ENCODE measurements at places on chromosomes 2 and 18.

DNA sequence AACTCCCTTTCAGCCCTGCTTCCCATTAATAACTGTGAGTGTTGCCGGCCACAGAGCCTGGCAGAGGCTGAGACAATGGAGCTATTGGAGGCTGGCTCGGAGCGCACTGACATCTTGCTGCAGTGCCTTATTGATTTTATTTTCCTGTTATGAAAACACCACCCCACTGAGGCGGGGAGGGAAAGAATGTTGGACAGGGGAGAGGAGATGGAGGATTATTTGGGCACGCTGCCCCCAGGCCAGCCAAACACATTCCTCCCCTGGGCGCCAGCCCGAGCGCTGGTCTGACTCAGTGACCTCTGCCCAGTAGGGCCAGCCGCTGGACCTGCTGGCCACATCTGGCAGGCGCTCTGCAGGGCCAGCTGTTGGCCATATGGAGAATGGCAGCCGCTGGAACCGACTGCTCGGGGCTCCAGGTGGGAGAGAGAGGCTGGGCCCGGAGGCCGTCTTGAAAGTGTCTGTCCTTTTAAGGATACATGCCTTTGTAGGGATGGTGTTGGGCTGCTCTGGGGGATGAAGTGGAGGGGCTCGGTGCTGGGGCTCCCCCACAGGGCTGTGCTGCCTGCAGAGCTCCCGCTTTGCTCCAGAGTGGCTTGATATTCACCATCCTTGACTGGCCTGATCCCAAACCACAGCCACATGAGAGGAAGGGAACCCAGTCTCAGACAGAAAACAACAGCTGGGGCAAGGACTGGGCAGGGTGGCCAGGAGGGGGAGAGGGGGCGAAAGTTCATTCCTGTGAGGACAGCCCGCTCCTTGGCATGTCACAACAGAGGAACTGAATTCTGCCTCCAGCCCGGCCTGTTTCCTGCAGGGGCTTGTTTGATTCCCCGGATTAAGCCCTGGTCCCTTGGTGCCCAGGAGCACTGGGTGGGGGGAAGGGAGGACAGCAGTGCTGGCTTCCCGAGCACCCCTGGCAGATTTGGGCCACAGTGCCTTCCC is 179.0 kb downstream of the KLHL29 start:
- DNase-seq: no peak

DNA sequence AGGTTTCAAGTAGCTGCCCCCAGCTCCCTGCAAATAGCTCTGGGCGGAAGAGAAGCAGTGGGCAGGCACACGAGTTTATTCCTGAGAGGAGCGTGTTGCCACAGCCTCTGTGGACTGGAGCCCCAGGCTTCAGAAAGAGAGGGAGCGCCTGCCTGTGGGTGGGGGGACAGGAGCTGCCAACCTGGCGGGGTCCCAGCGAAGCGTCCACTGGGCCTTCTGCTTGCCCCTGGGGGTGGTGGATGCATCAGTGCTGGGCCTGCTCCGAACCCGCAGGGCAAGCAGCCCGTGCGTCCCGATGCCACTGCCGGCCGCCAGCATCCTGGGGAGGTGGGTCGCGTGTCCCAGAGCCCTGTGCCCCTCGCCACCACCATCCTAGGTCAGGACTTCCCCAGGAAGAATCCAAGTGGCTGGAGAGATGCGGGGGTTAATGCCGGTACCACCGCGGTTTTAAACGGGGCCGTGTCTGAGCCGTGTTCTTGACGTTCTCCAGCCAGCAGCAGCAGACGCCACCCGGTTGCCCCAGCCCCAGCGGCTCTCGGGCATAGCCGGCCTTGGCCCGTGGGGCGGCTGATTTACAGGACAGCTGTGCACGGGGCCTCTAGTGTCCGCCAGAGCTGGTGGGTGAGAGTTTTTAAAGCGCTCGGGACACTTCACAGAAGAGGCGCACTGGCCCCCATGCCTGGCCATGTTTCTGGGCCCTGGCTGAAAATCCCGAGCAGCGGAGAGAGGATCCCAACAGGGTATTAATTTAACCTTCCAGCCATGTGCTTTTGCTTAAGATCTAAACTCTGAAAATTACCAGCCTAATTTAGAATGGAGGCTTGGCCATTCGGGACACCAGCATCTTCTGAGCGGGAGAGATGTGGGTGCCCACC is 84.7 kb downstream of the NFATC1 start:
- DNase-seq: no peak

- no peak for DNase-seq
Observed at GRCh38 chr2:38076152-38076709, 280 bp upstream of the CYP1B1 start.

GRCh38 chr2:71830497-71831192 is 317.0 kb downstream of the CYP26B1 start:
- DNase-seq: no peak

DNA sequence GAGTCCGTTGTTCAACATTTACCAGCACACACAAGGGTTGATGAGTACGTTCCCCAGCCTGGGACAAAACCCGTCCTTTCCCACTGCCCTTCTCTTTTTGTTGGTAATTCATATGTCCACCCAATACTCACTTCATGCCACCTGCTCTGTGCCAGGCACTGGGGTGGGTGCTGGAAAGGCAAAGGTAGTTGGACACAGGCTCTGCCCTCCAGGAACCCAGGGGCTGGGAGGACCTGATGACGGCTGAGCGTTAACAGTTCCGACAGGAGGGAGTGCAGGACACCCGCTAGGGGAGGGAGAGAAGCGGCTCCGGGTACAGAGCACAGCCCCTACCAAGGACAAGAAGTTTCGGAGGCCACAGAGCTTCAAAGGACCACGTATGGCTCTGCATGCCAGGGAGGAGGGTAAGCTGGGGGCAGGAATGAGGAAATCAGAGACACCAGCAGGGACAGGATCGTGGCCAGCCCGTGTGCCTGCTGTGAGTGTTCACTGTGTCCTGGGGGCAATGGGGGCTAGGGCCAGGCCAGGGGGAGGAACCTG is 134.1 kb upstream of the GPC1 start:
- no peak for DNase-seq

GRCh38 chr18:3498698-3499471 is 48.9 kb downstream of the TGIF1 start:
- DNase-seq: no peak

- DNase-seq: no peak
Observed at GRCh38 chr2:217960351-217960750, 42.4 kb downstream of the TNS1 start.

DNA sequence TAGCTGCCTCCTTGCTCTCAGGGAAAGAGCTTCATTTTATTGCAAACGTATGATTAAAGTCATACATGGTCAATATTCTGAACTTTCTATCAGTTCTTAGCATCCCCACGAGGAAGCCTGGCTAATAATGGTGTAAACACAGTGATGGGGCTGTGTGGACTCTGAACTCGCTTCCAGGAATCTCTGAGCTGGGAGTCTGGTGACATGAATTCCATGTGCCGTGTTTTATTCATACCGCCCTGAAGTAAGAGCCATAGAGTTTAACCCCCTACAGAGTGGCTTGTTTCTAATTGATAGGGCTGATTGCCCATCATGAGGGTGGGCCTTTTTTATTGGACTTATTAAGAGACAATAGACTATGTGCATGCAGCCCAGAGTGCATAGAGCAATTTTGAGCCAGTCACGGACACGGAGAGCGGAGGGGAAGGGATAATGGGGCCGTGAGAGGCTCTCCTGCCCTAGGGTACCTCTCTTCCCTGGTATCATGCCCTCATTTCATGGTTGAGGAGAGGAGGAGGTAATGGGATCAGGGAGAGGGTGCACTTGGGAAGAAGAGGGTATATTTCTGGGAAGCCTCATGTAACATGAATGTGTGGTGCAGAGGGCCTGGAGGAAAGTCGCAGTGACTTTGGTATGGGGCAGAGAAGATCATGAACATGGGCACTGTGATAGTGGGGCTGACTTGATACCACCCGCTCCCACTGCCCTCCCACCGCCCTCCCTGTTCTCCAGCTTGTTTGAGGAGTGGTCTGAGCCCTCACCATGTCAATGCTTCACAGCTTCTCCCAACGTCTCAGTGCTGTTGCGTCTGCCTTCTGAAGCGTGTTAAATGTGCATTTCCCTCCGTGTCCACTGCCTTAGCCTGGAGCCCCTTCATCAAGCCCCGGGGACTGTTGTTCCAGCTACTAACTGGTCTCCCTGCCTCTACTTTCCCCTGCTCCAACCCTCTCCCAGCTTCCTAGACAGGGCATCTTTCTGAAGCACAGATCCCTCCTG is 73.2 kb downstream of the IL1R2 start:
- no peak for DNase-seq

DNA sequence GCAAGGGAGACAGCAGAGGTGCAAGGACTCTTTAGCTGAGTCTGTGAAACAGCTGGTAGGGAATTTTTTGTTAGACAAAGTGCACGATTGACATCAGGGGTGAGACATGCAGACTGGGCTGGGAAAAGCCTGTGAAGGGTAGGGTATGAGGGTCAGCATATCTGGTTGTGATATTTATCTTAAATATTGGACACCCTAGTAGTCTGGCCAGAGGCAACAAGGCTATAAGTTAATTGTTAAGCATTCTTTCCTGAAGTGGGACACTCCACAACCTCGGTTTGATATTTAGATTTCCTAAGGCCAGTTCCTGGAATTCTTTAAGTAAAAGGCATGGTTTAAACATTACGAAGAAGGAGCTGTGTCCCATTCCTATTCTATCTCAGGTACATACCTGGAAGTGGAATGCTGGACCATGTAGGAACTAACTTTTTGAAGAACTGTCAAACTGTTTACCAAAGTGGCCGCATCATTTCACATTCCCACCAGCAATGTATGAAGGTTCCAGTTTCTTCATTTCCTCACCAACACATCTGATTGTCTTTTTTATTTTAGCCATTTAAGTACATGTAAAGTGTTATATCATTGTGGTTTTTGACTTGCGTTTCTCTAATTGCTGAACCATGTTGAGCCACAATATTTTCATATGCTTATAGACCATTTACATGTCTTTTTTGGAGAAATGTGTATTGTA is 22.5 kb downstream of the EHBP1 start:
- DNase-seq: no peak

DNA sequence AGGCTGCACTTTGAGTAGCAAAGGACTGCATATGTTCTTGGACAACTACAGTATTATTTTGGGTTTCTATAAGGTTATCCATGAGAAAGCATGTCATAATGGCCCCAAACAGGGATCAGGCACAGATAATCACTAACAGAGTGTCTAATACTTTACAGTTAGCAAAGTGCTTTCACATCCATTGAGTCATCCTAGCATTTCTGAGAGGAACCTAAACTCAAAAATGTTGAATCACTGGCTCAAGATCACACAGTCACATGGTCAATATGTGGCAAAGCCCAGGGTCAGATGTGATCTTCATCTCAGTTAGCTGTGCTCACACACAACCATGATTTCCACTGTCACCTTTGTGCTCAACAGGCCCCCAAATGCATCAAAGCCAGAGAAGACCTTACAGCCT is 156.1 kb upstream of the VRK2 start:
- DNase-seq: no peak

DNA sequence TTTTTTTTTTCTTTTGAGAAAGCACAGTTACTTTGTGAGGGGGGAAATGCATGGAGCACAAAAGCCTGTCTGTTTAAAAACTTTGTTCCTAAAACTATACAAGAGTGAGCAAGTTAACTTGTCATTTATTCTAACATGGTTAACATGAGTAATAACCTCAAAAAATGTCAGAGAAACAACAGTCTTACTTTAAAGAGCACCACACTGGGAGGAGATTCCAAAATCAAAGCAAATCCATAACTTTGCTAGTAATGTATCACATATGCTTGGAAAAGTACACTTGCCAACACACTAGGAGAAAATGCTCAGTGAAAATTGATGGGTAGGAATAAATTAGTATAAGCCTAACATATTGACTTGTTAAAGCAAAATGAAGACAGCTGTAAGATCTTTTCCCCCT is 157.1 kb downstream of the PRPF40A start:
- DNase-seq: no peak

DNA sequence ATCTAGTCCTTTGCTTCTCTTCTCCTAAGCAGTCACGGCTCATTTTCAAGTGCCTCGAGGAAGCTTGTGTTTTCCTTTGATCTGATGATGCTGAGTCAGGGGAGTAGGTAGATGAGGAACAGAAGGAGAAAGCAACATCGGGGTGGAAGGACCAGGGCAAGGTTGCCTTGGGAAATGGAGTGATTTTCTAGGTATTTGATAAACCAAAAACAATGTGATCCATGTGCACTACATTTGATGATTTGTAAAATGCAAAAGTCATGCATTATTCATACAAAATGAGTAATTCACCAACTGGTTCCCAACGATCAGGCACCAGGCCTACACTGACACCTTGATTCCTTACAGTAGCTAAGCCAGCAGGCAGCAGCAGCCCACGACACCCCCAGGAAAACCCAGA is 205.3 kb downstream of the ANAPC1 start:
- DNase-seq: no peak

- no peak for DNase-seq
Observed at GRCh38 chr2:64754570-64754969, 100.9 kb upstream of the SERTAD2 start.

DNA sequence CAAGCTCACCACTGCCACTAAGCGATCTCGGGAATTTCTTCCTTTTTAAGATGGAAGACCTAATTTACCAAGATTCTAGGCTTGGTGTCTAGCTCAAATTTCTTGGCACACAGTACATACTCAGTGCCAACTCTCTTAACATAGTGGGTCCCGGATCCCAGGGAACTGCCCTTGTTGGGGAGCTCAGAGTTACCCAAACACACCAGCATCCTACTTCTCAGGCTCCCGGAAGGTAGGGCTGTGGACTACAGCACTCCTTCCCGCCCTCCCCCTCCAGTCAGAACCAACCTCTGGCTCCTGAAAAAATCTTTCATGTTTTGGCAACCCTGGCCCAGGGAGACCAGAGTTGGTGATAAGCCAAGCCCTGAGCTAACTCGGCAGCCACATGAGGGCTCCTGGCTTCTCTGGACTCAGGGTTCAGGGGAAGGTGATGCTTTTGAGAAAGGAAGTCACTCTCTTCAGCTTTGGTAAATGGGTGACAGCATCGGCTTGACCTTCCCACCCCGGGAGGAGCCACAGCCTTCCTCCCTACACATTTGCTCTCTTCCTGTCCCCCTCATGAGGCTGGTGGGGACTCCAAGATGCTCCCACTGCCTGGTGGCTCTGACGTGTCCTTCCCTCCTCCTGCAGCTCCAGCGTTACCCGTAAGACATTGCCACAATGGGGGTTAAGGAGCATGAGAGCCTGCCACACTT is 8.8 kb downstream of the ODC1 start:
- no peak for DNase-seq

DNA sequence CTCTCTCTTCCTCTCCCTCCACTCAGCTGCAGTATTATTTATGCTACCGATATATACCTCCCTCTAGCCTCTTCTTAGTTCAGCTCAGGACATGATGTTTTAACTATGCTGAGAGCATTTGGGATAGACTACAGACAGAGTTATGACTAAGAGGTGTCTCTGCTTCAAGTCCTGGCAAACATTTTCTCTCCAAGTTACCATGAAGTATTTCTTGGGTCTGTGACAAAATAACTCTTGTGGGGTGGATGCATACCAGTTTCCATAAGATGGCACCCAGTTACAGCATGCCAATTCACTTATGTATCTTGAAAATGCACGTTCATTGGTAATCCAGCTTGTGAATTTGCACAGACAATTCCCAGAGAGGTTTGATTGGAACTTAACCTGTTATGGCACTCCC is 737.6 kb downstream of the SLC4A3 start:
- no peak for DNase-seq

DNA sequence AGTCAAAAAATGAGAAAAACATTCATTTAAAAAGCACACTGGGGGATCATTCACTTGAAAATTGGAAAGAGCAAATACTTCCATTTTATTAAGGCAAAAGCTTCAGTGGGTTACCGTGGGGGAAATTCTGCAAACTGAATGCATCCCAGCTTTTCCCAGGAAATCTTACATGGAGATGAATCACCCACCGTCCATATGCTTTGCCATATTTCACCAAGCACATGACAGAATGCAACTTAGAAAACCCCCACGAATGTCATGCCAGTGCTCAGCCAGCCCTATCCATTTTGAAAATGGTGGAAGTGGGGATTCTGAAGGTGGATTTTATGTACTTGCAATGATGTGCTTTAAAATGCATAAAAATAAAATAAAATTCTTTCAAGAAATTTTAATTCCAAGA is 485.5 kb upstream of the ID2 start:
- DNase-seq: no peak

All from stimulated activated CD8-positive, alpha-beta memory T cell treated with anti-CD3 and anti-CD28 coated beads, Interleukin-7, amount 100 ng/mL, for 1 hour (primary cell).